NCI-H524 (cell line): ENCODE measurements at places on chromosomes 5 and 9.

DNA sequence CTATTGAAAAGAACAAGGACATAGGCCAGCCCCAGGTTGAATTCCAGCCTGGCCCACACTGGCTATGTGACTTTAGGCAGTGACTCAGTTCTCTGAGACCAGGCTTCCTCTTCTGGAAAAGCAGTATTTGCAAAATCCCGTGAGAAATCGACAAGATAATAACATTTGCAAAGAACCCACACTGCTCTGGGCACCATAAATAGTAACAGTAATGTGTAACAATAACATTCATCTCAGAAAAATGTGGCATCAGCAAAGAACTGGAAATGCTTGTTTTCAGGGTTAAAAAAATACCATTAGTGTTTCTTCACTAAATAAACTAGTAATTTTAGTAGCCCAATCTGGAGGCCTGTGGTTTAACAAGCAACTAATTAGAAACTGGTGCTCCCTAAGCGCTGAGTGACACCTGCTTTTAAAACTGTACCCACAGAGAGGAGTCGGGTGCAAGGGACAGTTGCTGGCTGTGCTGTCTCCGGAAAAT is 148.4 kb downstream of the TTLL11 start:
- DNase-seq: no peak

DNA sequence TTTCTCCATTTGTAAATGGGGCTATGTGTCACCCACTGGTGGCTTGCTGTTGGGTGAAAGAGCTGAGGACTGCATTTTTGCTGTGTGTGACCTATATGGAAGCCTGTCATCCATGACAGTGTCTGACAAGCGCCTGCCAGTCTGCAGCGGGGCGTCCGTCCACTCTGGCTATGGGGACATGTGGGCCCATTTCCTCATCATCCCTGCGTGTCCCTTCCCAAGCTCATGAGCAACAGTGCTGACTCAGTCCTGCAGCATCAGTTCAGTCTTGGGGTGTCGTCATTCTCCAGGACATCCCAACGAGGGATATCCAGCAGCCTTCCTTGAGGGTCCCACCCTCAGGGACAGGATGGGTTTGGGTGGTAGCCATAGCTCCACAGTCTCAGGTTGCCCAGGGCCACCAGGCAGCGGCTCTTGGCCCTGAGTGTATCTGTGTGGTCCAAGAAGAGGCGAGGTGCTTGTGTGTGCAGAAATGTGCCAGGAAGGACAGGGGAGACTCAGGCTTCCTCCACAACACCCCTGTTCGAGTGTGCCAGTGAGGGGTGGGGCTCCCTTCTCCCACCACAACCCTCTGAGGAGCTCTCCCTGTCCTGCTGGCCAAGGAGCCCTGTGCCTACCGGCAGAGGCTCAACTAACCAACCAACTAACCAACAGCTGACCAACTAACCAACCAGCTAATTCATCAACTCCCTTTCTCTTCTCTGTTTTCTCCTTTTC is 2.1 kb downstream of the FGD3 start:
- no peak for DNase-seq

DNA sequence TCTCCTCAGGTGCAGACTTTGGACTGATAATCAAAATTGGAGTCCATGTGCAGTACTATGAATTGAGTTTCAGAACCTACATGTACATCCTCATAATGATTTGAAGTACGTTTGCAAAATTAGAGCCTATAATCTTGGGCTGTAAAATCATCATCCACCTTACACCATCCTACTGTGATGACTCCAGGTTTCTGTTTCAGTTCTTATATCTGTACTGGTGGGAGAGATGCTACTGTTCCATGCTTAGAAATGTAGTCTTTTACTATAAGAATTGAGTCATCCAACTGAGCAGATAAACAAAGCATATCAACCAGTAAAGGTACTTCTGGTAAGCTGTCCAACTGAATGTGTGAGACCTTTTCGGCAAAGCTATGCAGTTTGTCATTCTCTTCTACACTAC is 586.3 kb upstream of the FAM174A start:
- no peak for DNase-seq

GRCh38 chr5:84279234-84279633 is 105.4 kb downstream of the EDIL3 start:
- no peak for DNase-seq

GRCh38 chr5:55220433-55221185 is 6.5 kb downstream of the MCIDAS start:
- DNase-seq: no peak

GRCh38 chr9:70315389-70315788 is 56.6 kb downstream of the SMC5 start:
- no peak for DNase-seq

DNA sequence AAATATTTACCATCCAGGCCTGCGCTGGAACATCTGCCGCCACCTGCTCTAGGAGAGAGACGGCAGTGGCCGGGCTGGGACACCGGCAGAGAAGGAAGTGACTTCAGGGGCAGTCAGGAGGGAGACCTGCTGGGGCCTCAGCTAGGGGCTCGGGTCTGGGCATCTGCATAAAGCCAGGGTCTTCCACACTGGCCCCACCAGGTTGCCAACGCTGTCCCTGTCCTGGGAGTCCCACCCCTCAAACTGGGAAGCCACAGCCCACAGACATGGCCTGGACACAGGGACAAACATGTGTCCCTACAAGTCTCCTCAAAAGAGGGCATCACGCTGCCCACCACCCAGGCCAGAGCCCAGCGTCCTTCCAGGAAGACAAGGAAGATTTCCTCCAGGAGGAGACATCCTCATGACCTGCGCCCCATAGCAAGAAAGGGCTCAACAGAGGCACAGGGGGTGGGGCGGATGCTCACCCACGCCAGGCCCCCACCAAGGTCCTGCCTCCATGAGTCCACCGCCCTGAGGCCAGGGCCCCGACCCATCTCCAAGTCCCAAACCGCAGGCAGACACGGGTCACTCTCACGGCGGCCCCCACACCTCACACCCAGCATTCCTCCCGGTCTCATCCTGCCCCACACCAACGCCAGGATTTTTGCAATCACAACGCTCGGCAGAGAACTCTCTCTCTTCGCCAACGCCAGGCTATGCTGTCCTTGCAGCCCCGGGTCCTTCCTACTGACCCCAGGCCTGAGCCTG is 9.0 kb downstream of the VAV2 start:
- peak; percentile 48 for DNase-seq

DNA sequence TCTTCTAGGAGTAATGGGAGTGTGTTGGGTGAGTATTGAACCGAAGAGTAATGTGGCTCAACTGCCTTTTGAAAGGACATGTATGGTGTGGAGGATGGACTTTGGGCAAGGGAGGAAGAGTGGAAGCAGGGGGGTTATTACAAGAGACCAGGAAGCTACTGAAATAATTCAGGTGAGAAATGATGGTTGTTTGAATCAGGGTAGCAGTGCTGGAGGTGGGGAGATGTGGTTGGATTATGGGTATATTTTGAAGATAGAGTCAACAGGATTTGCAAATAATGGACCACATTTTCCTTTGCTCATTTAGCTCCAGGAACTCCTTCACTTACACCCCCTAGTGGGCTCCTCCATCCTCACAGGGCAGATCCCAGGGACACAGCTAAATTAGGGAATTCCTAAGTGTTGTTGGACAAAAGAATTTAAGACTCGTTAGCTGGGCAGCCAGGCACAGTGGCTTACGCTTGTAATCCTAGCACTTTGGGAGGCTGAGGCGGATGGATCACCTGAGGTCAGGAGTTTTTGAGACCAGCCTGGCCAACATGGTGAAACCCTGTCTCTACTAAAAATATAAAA is 1.2 kb upstream of the SLC4A9 start:
- DNase-seq: no peak

DNA sequence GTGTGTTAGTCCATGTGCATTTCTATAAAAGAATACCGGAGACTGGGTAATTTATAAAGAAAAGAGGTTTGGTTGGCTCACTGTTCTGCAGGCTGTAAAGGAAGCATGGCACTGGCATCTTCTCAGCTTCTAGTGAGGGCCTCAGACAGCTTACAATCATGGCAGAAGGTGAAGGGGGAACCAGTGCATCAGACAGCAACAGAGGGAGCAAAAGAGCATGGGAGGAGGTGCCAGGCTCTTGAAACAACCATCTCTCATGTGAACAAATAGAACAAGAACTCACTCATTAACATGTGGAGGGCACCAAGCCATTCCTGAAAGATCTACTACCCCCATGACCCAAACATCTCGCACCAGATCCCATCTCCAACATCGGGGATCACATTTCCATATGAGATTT is 89.2 kb upstream of the IL33 start:
- no peak for DNase-seq

- DNase-seq: no peak
Observed at GRCh38 chr9:89595646-89596045, 9.2 kb upstream of the GADD45G start.

DNA sequence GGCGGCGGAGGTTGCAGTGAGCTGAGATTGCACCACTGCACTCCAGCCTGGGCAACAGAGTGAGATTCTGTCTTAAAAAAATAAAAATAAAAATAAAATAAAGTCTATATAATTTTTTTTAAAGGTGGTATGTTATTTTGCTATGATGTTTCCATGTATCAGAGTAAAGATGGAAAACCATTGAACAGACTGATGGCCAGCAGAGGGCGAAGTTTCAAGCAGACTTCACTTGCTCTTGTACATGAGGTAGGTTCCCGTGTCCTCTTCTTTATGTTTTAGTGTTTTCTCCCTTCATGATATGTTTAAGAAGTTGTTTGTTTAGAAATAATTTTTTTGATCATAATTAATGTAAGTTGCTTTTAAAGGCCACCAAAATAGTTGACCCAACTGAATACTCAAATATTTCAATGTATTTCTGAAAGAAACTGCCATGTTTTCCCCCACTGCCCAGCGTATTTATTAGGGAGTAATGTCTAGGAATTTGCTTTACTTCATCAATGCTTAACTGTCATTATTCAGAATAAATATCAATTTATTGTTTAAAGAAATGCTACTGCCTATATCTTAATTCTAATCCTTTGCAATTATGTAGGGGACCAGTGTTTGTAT is 146.4 kb downstream of the HACD4 start:
- DNase-seq: no peak

DNA sequence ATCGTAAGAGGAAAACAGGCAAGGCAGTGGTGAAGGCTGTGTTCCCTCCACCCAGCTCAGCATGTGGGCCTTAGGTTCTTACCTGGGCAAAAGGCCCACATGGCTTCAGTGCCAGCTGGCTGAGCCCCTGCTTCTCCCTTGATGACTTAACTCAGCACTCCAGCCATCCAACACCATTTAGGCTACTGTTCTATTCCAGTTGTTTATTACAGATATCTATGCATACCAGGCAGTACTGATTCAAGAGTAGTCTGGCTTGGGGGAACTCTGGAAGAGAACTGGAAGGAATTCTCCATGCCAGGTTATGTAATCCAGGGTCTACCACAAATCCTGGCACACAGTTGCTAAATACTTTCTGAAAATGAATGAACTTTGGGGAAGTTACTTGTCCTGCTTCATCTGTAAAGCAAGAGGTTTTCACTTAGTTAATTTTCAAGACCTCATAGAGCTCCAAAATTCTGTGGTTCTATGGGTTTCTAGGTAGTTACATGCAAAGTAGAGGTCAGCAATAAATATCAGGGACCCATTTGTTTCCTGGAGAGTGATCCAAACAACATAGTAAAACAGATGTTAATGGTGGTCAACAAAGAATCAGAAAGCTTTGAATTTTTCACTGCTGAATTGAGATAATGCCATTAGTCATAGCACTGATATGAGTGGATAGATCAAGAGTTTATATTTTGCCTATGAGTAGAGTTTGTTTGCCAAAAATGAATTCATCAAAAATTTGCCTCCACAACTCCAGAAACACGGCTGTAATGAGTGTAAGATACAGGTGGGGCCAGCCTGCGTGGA is 88.2 kb upstream of the OSMR start:
- no peak for DNase-seq

DNA sequence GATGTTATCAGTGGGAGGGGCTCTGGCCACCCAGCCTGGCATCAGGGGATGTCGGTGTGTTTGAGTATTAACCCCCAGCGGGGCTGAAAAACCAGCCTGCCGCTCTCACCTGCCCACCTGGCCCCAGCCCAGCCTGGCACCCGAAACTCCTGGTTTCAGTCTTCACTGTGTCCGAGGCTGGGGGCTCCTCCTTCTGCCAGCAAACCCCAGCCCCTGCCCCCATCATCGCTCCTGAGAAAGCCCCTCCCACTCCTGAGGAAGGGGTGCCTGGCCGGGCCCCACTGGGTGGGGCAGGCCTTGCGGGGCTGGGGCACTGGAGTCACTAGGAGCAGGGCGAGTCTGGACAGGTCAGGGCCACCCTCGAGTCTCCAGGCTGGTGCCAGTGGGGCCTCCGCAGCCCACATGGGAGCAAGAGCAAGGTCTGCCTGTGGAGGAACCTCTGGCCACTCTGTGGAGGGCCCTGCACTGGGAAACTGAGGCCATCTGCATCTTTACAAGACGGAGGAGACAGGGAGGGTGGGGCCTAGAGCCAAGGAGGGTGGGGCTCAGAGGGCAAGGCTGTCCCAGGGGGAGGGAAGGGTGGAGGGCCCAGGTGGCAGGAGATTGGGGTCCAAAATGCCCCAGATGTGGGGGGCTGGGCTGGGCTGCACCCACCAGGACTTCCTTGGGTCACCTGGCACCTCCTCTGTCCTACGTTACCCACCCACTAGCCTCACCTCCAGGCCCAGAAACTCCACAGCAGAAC is 51.5 kb upstream of the NOTCH1 start:
- DNase-seq: no peak

GRCh38 chr5:98130261-98131035 is 643.0 kb upstream of the RGMB start:
- DNase-seq: no peak

GRCh38 chr9:137138058-137138721 is 764 bp upstream of the GRIN1 start:
- peak; percentile 93 for DNase-seq

DNA sequence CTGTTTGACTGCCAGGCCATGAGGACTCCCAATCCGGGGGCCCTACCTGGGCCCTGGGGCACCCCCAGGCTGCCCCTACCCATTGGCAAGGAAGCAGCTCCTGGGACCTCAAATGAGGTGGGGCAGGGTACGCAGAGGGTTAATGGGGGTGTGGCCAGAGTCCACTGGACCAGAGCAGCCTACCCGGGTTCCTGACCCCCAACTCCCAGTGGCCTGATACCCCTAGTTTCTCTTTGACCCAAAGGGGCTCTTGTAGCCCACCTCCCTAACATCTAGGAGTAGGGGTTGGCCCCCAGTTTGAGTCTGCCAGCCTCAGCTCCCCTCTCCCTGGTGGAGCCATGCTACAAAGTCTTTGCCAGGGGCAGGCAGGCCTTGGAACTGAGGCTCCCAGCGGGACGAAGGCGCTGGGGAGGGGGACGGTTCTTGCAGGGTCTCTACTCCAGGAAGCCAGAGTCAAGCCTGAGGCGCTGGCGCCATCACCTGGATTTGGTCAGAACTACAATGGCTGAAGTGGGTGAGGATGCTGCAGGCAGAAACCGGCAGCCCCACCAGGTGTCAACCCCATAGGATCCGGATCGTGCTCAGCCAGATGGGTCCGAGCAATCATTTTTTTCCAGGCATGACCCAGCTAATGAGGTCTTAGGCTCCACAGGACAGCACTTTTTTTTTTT is 8.4 kb upstream of the CERCAM start:
- DNase-seq: peak; percentile 86

GRCh38 chr9:77983320-77983662 is 48.3 kb downstream of the GNAQ start:
- no peak for DNase-seq

- no peak for DNase-seq
Observed at GRCh38 chr9:109100543-109101201, 19.1 kb downstream of the TMEM245 start.

GRCh38 chr5:126542441-126542840 is 52.6 kb downstream of the ALDH7A1 start:
- no peak for DNase-seq

- DNase-seq: no peak
Observed at GRCh38 chr9:130120299-130120587, 52.0 kb upstream of the NCS1 start.
